KBM-7 (cell line): ENCODE measurements at places on chromosomes 2 and 18.
A peak's percentile ranks its signal among the peaks of the same experiment; 100 is the strongest.

DNA sequence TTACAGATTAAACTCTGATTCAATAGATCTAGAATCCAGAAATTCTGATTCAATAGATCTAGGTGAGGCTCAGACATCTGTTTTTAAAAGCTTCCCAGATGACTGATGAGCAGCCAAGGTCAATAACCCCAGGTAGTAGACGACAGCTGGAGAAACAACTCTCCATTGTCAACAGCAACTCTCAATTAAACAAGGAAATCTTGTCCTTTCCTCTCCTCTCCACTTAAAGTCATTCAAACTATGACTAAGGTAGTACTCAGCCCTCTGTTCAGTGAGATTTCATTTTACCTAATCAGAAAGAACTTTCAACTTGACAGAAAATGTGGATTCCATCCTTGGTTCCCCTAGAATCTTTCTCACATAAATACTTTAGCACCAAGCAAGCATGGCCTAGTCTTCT, 94.6 kb upstream of the SCG2 start:
- DNase-seq = no peak

GRCh38 chr2:68974946-68975665, 670 bp downstream of the GKN1 start:
- DNase-seq = no peak

- DNase-seq = peak; percentile 98
Observed at GRCh38 chr18:48165111-48165866, 234.8 kb upstream of the SMAD2 start.

DNA sequence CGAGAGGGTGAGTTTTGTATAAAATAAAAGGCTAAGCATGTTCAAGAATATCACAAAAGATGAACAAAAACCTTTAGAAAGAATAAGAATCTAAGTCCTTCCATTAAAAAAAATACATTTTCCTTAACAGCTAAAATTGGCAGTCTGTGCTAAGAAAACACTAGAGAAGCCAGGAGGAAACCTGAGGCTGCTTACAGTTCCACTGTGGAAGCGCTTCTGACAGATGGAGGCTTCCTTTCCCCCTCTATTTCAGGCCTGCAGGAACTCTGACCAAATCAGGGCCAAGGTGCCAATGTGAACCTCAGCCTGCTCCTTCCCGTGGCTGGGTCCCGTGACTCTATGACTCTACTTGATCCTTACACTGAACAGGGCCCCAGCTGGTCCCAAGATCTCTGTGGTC, 108.1 kb upstream of the ARHGAP28 start:
- DNase-seq = no peak

- DNase-seq = no peak
Observed at GRCh38 chr18:11607906-11608305, 1.5 kb upstream of the SLC35G4 start.

DNA sequence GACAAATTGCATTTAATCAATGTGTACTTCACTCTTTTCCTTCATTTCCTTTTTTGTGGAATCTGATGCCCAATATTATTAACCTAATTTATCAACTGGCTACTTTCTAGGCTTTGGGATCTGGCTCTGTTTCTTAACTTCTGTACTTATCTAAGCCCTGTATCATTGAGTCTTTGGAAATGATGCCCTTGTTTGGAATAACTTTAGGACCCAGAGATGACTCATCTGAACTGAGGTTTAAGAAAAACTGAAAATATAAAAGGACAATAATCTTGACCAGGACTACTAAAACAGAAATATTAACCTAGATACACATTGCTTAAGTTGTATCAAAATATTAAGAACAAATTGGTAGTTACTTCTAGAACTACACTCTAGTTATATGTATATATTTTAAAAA, 600.8 kb downstream of the CPS1 start:
- DNase-seq = no peak

DNA sequence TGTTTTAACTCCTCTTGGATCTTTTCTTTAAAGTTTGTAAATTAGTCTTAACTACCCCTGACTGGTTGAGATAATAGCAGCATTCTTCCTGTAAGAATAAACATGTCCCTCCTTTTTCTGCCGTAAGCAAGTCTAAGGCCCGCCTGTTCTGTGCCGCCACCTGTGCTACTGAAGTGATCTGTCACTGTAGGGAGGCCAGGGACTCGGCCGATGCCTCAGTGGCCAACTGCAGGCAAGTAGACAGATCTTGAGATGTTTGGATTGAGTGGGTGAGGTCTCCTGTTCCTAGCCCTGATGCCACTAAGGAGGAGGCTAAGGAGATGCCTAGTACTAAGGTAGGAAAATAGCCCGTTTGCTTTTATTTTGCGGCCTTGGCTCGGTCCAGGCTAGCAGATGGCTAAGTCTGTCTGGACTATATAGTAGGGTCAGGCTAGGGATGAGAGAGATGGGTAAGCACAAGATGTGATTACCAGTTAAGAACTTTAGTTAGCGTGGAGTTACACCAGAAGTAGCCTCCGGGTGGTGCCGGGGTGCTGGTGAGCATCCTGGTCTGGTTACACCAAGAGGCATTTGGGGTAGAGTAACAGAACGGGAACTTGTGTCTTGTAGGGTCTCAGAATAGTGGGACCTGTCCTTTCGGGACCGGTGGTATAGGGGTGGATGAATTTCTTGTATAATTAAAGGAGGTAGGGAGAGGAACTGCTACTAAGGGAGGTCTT, 584.2 kb downstream of the SUCLG1 start:
- no peak for DNase-seq

DNA sequence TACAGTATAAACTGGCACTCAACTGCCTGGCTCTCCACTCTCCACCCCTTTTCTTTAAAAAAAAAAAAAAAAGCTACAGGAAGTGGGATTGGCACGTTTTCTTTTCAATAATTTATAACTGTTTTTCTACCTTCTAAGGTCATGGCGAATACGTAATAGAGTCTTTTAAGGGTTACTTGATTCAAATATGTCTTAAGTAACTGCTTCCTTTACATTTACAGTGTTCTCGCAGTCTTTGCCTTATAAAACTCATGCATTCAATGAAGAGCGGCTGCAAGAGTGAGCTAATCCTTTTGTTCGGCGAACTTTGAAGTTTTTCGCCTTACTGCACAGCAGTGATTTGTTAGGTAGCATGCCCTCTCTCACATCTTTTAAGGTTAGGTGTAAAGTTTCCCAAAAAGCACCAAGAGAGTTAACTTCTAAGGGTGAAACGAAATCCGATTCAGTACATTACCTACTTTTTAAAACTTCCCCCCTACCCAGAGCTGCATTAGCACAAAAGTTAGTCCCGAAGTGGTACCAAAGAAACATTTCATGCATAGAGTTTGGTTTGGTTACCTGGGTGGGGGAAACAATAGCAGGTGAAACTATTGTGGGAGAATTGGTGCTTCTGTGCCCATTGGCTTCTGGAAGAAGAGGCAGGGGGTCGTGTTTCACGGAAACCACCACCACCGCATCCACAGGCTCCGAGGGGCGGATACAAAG, 2.0 kb downstream of the KCTD1 start:
- peak; percentile 18 for DNase-seq

- no peak for DNase-seq
Observed at GRCh38 chr2:149050188-149050587, 11.7 kb downstream of the LYPD6B start.

- DNase-seq = no peak
Observed at GRCh38 chr2:94879982-94880377, 8.8 kb downstream of the TEKT4 start.

DNA sequence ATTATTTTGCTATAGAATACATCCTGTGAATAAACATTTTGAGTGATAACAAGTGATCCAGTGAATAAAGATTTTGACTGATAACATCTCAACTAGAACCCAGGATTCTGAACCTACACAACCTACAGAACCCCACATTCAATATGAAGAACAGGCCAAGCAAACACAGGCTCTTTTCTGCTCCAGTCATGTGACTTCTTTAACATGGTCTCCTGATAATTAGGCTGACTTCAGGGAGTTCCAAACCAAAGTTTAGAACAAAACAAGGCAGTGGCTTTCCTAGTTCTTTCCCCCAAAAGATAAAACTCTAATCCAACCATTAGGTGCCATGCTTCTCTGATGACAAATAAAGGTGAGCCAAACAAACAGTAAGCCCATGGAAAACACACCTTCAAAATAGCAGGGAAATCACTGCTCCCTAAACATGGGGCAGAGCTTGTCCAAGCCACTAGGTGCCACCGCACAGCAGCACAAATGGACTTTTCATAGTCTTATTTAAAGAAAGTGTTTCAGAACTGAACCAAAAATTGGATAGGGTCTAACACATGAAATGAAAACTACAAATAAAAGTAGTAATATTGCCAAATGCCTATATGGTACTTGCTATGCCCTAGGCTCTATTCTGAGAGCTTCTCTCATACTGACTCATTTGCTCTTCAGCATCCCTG, 95.3 kb downstream of the EVA1A start:
- no peak for DNase-seq

- no peak for DNase-seq
Observed at GRCh38 chr18:51162617-51163016, 34.9 kb downstream of the MEX3C start.

- no peak for DNase-seq
Observed at GRCh38 chr2:2764739-2765138, 433.7 kb upstream of the MYT1L start.
